Upper lobe of right lung (tissue), 1 donor: ENCODE measurements at places on chromosomes 4 and X.

- no peaks in the 10 kb centered on the region for H3K36me3 ChIP-seq
- no peaks in the 10 kb centered on the region for H3K4me1 ChIP-seq
- H3K4me3 ChIP-seq: no peak overlapping the region
Observed at GRCh38 chrX:108177351-108178142, 86.0 kb downstream of the ATG4A start.

- H3K27me3 ChIP-seq: no peaks in the 10 kb centered on the region
- no peaks in the 10 kb centered on the region for H3K36me3 ChIP-seq
- H3K4me3 ChIP-seq: no peak overlapping the region
- no peak overlapping the region for H3K27ac ChIP-seq
Observed at GRCh38 chr4:81380437-81380836, 91.3 kb downstream of the RASGEF1B start.

DNA sequence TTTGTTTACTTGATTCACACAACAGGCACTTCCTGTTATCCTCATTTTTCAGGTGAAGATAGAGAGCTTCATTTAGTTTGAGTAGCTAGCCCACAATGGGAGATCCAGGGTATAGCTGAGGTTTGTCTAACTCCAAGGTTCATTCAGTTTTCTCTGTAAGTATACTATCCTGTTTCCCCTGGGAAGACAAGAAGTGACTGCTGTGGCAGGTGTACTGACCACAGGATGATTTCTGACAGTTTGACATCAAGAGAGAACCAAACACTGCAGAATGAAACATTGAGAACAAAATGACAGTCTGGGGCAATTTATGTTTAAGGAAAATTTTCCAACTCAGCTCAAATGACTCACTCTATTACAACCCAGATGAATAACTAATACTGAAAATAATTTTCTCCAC lies 958.0 kb downstream of the STPG2 start:
- DNase-seq: no peak
- no peaks in the 10 kb centered on the region for H3K27me3 ChIP-seq
- H3K4me1 ChIP-seq: no peaks in the 10 kb centered on the region

DNA sequence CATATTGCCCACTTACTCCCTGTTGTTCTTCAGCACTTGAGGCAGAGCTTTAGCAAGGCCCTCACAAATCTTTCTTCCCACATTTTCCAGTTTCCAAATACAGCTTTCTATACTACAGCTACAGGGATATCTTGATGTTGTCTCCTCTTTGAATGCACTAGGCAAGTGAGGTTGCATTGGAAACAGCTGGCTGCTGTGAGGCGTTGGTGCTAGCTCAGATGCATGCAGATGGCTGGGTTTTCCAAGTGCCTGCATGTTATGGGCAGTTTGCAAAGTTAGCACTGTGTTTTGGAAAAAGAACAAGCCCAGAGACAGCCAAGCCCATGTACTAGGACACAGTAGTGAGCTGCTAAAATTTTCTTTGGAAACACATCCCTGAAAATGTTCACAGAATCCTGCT lies 315.1 kb upstream of the RASGEF1B start:
- peaks cover 10% of the 10 kb centered on the region for H3K4me1 ChIP-seq
- no peak for DNase-seq
- no peak overlapping the region for H3K27ac ChIP-seq

GRCh38 chr4:108919226-108919893 lies 156.5 kb upstream of the ETNPPL start:
- H3K27ac ChIP-seq: no peak overlapping the region
- no peaks in the 10 kb centered on the region for H3K4me1 ChIP-seq
- peaks cover 3% of the 10 kb centered on the region for H3K27me3 ChIP-seq
- no peak for DNase-seq
- H3K36me3 ChIP-seq: no peaks in the 10 kb centered on the region

- no peaks in the 10 kb centered on the region for H3K36me3 ChIP-seq
- no peaks in the 10 kb centered on the region for H3K27me3 ChIP-seq
- H3K4me1 ChIP-seq: no peaks in the 10 kb centered on the region
- no peak for DNase-seq
Observed at GRCh38 chr4:144584428-144584827, 61.5 kb upstream of the HHIP start.

DNA sequence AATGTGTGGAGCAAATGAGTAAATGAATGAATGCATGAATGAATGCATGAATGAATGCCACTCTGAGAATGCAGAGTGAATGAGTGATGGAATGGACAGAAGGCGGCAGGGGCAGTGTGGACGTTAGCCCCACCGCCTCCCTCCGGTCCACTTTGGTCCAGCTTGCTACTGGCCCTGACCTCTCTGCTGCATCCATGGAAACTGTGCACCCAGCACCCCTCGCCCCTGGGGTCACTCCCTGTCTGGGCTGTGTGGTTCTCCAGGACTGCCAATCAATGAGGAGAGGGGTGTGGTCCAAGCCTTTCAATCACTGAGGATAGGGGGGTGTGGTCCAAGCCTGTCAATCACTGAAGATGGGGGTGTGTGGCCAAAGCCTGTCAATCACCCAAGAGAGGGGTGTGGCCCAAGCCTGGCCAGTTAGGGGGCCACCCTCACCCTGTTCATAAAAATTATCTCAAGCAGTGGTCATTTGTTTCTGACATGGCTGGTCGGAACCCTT lies 39.2 kb upstream of the ASMTL start:
- peak; percentile 47 for DNase-seq
- H3K4me3 ChIP-seq: no peak overlapping the region
- H3K27me3 ChIP-seq: no peaks in the 10 kb centered on the region
- no peaks in the 10 kb centered on the region for H3K36me3 ChIP-seq
- H3K27ac ChIP-seq: no peak overlapping the region
- H3K4me1 ChIP-seq: no peaks in the 10 kb centered on the region

DNA sequence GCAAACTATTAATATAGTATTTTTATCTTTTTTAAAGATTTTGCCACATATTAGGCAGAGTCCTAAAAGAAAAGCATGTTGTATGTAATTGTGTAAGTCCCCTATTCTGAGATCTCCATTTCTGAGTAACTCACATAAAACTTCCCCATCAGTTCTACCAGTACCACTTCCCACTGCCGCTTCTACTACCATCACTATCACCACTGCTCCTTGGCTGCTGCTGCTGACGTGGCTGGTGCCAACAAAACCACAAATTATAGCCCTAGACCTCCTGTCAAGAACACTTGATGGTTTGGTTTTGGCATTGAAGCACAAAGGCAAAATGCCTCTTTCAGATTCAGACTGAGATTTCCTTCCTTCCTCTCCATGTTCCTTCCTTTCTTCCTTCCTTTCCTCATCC lies 106.4 kb downstream of the MMRN1 start:
- no peaks in the 10 kb centered on the region for H3K4me1 ChIP-seq
- no peaks in the 10 kb centered on the region for H3K36me3 ChIP-seq
- DNase-seq: no peak
- H3K27me3 ChIP-seq: no peaks in the 10 kb centered on the region
- H3K4me3 ChIP-seq: no peak overlapping the region

GRCh38 chr4:653831-654502 lies 20.1 kb downstream of the ATP5ME start:
- DNase-seq: no peak
- H3K27me3 ChIP-seq: peaks cover 18% of the 10 kb centered on the region
- no peaks in the 10 kb centered on the region for H3K36me3 ChIP-seq
- H3K4me3 ChIP-seq: no peak overlapping the region

DNA sequence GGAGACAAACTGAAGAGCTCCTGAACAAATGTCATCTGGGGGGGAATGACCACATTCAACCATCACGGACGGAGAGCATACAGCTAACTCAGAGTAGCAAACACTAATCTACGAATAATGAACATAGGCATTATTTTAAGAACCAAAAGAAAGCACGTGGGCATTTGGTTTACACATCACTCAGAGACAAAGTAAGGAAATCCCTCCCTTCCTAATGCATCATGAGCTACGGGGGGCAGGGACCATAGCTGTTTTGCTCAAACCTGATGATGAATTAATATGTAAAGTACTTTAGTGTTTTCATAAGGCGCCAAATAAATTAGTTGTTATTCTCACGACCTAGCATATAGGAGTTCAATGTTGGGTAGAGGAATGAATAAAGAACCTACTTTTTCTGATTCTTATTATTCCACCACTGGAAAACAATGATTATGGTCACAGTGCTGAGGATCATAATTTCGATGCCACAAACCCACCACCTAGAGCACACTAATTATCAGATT lies 11.7 kb upstream of the TMEM156 start:
- H3K36me3 ChIP-seq: no peaks in the 10 kb centered on the region
- H3K4me3 ChIP-seq: peak overlapping the region; percentile 66
- DNase-seq: no peak
- peak overlapping the region; percentile 81 for H3K27ac ChIP-seq
- H3K4me1 ChIP-seq: peaks cover 39% of the 10 kb centered on the region

GRCh38 chr4:159016593-159017024 lies 86.3 kb upstream of the RAPGEF2 start:
- H3K4me3 ChIP-seq: no peak overlapping the region
- no peak overlapping the region for H3K27ac ChIP-seq
- no peaks in the 10 kb centered on the region for H3K36me3 ChIP-seq
- no peaks in the 10 kb centered on the region for H3K4me1 ChIP-seq
- DNase-seq: no peak

- no peak overlapping the region for H3K27ac ChIP-seq
- H3K36me3 ChIP-seq: no peaks in the 10 kb centered on the region
- no peak overlapping the region for H3K4me3 ChIP-seq
- no peaks in the 10 kb centered on the region for H3K27me3 ChIP-seq
- no peak for DNase-seq
Observed at GRCh38 chr4:178316211-178316610, 874.0 kb upstream of the AGA start.

GRCh38 chr4:42018451-42018850 lies 28.1 kb downstream of the SLC30A9 start:
- H3K36me3 ChIP-seq: peaks cover 22% of the 10 kb centered on the region
- H3K4me1 ChIP-seq: no peaks in the 10 kb centered on the region
- DNase-seq: no peak
- H3K27ac ChIP-seq: no peak overlapping the region
- no peaks in the 10 kb centered on the region for H3K27me3 ChIP-seq

- H3K36me3 ChIP-seq: no peaks in the 10 kb centered on the region
- no peak overlapping the region for H3K4me3 ChIP-seq
- H3K4me1 ChIP-seq: no peaks in the 10 kb centered on the region
- no peaks in the 10 kb centered on the region for H3K27me3 ChIP-seq
Observed at GRCh38 chr4:52288212-52288855, 237.2 kb downstream of the SPATA18 start.

GRCh38 chr4:57270346-57270745 lies 160.2 kb upstream of the IGFBP7 start:
- H3K27ac ChIP-seq: no peak overlapping the region
- H3K27me3 ChIP-seq: no peaks in the 10 kb centered on the region
- H3K4me1 ChIP-seq: no peaks in the 10 kb centered on the region
- no peaks in the 10 kb centered on the region for H3K36me3 ChIP-seq
- DNase-seq: no peak
- H3K4me3 ChIP-seq: no peak overlapping the region

DNA sequence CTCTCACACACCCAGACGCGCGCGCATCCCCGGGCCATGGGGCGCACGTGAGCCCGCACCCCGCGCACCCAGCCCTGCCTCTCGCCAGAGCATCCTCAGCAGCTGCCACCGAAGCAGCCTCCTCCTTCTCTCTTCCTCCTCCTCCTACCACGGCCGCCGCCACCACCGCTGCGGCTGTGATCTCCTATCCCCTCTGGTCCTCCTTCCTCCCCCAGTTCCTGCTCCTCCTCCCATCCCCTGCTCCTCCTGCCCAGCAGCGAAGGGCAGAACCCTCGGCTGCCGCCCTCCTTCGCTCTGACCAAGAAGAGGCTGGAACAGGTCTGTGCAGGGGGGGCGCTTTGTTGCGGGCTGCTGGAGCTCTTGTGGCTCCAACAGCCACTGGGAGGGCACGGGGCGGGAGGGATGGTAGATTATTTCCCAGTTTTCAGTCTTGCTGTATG lies 148.7 kb upstream of the CHRDL1 start:
- H3K4me1 ChIP-seq: no peaks in the 10 kb centered on the region
- H3K27me3 ChIP-seq: no peaks in the 10 kb centered on the region
- no peaks in the 10 kb centered on the region for H3K36me3 ChIP-seq
- DNase-seq: no peak

GRCh38 chrX:149718757-149719156 lies 6.9 kb downstream of the MAGEA11 start:
- H3K27me3 ChIP-seq: no peaks in the 10 kb centered on the region
- no peaks in the 10 kb centered on the region for H3K4me1 ChIP-seq
- H3K4me3 ChIP-seq: no peak overlapping the region
- no peaks in the 10 kb centered on the region for H3K36me3 ChIP-seq

DNA sequence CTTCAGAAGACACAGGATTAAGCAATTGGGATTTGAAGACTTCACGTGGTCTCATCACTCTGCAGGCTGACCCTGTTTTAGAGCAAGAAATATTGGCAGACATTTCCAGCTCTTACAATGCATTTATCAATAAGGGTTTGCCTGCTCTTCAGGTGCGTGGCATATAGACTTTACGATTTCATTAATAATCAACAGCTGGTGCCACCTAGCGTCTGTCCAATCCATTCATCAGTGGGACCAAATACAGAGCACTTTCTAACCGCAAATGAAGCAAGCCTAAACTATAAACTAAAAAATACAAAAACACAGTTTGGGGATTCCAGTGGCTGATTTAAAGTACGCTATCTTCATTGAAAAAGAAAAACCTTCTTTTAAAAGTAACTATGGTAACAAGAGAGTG lies 125.4 kb upstream of the DMD start:
- H3K27ac ChIP-seq: no peak overlapping the region
- DNase-seq: no peak
- no peaks in the 10 kb centered on the region for H3K36me3 ChIP-seq
- no peak overlapping the region for H3K4me3 ChIP-seq
- H3K27me3 ChIP-seq: no peaks in the 10 kb centered on the region
- H3K4me1 ChIP-seq: no peaks in the 10 kb centered on the region

DNA sequence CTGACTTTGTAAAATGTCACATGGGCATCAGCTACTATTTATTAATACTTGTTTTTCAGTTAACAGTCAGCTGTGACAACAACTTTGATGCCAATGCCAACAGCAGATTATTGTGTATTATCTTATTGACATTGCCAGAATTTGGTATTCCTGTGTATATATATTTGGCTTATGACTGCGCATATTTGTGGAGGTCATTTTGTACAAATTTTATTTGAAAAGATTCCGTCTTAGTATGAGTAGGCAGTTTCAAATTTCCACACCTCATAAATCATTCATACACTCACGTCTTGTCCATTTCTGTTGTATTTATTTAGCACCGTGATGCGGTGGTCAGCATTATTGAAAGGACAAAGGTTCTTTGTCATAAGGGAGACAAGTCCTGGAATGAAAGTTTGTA lies 558.2 kb upstream of the NDST4 start:
- DNase-seq: no peak
- H3K27me3 ChIP-seq: no peaks in the 10 kb centered on the region
- H3K4me1 ChIP-seq: no peaks in the 10 kb centered on the region
- H3K4me3 ChIP-seq: no peak overlapping the region
- H3K27ac ChIP-seq: no peak overlapping the region

- no peaks in the 10 kb centered on the region for H3K27me3 ChIP-seq
- H3K4me1 ChIP-seq: peaks cover 5% of the 10 kb centered on the region
- H3K36me3 ChIP-seq: peaks cover 27% of the 10 kb centered on the region
Observed at GRCh38 chr4:151152028-151152427, 52.6 kb downstream of the RPS3A start.

DNA sequence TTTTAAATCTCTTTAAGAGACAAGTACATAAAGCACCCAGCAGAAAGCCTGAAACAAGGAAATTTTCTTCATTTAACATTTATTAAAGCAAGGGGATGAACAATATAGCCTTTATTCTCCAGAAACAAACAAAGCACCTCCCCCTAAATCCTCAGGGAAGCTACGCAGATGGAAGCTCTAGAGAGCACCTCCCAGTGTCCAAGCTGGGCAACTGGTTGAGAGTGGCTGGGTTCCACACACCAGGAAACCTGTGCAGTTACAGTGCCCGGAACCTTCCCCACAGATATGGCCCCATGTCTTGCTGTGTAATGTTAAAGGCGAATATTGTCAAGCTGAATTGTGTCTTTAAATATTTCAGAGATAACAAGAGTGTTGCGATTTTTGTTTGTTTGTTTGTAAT lies 8.9 kb upstream of the TRIML1 start:
- DNase-seq: no peak
- H3K36me3 ChIP-seq: no peaks in the 10 kb centered on the region
- no peaks in the 10 kb centered on the region for H3K4me1 ChIP-seq
- H3K4me3 ChIP-seq: no peak overlapping the region
- H3K27me3 ChIP-seq: no peaks in the 10 kb centered on the region
